ENCODE measurements at places on chromosomes 4 and X.

DNA sequence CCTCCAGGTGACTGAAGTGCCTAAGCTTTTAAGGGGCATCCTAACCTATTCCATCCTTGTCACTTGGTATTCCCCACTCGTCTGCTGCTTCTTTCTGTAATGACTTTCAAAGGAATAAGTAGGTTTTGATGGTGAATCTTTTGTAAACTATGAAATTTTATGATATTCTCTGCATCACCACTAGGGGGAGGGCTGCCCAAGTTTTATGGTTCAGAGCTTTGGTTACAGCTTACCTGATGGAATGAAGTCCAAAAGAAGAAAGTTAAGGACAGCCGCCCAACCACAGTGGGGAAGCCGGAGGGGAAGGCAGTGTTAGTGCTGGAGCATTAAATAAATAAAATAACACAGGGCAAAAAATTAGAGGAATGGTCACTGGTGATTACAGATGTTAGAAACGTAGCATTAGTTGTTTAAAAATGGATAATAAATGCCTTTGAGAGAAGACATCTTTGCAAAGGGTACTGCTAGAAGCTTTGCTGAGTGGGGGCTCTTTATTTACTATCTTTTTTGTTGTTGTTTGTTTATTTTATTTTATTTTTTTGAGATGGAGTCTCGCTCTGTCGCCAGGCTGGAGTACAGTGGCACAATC is 204.9 kb downstream of the GBA3 start:
- no peak for DNase-seq

DNA sequence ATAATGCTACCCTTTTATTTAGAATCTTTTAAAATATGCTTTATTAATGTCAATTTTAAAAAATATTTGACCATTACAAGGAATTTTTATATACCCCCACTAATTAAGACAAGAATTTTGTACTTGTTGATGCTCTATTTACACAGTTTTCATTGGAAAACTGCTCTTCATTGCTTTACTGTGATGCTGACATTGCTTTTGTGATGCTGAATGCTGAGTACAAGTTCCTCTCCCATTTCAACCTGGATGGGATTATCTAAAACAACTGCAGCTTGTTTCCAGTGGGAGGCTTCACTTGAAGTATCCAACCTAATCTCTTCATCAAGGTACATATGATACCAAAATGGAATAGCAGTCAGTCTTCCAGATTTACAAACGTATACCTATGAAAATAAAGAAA is 21.2 kb downstream of the TMEM184C start:
- no peak for DNase-seq

DNA sequence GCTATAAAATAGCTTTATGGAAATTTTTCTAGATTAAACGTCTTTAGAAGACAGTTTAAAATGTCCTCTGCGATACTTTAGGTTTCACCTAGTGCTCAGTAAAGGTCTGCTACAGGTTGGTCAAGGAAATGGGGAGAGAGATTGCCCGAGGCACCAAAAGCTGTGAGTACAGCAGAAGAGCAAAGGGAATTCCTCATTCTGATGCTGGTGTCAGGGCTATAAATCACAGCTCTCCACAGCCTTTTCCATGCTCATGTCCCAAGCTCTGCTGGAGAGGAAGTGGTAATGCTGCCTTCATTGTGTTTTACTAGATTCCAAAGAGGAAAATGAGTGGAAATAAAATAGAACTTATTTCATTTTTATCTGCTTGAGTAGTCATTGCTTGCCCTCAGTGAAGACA is 2060.4 kb downstream of the ARAP2 start:
- no peak for DNase-seq

DNA sequence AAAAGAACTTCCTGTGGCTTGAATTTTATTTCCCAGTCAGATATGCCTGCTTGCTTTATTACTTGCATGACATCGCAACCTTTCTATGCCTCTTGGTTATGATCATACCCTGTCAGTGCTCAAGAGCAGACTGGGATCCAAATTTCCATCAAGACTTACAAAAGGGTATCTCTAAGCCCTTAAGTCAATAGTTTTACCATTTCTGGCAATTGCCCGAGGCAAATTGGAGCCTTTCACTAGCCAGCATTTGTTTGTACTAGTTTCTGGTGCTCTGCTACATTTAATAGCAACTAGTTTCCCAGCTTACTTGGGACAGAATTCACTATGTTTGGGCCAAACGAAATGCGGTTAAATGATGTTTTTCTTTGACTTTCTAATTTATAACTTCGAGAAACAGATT is 73.2 kb upstream of the ITM2A start:
- DNase-seq, result no peak

- no peak for DNase-seq
Observed at GRCh38 chr4:8917868-8918783, 46.5 kb upstream of the HMX1 start.

GRCh38 chr4:150308824-150309472 is 230.7 kb downstream of the DCLK2 start:
- DNase-seq, result no peak

GRCh38 chr4:65287071-65287470 is 383.2 kb downstream of the EPHA5 start:
- DNase-seq, result no peak

DNA sequence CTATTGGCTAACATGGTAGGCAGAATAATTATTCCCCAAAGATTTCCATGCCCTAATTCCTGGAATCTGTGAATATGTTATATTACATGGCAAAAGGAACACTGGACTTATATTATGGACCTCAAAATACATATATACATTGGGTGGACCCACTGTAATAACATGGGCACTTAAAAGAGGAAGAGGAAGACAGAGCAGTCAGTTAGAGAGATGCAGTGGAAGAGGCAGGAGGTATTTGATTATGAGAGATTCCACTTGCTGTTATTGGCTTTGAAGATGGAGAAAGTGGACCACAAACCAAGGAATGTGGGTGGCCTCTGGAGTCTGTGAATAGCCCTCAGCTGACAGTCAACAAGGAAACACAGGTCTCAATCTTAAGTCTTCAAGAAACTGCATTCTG is 14.0 kb upstream of the ART3 start:
- no peak for DNase-seq

GRCh38 chrX:19673375-19674040 is 158.2 kb upstream of the MAP3K15 start:
- DNase-seq, result no peak

- no peak for DNase-seq
Observed at GRCh38 chrX:482192-482701, 95.5 kb upstream of the PPP2R3B start.

DNA sequence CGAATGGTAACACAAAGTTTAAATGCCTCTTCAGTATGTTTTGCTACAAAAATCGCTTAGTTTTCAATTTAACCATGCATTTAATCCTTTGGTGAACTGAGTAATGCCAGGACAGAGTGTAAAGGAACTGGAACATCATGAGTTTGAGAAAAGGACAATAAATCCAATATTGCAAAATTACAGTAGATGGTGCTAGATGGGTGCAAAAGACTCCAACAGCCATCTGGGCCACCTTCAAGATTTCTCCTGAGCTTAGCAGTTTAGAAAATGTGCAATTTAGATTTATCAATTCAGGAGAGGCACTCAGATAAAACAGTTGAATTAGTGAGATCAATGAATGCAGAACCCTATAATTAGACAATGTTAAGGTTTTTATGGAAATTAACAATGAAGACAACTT is 33.2 kb upstream of the MID1IP1 start:
- no peak for DNase-seq

DNA sequence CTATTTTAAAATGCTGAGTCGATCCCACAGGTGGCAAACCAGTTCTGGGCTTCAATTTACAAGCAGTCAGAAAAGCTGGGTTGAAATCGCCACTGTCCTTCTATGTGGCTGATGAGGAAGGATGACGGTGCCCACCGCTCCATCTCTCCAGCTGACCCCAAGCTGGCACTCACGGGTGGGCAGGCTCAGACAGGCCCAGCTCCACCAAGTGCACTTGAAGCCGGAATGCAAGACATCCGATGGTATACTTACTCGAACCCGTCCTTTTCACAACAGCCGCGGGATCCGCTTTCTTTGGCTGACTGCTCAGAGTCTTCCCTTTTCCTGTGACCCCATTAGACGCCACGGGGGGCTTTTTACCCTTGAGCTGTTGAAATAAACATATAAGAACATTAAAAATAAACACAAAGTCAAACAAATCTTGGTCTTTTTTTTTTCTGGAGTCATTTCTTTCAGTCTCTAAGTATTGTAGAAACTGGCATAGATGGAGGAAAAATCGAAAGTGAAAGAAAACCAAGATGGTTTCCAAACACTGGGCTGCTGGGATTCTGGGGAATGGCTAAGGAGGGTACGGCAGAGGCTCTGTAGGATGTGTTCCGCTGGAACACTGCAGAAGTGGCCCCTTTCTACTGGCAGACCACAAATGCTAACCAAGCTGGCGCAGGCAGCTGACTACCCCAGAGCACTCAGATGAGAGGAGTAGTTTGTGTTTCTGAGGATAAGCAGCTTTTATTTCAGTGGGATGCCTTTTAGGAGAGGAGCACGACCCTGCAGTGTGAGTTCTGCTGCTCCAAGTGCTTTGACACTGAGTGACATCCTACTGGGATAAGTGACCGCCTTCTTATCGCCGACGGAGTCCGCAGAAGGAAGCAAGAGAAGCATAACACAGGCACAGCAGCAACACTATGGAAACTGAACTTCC is 160.9 kb downstream of the AFAP1 start:
- no peak for DNase-seq
